ENCODE measurements at places on chromosomes 16 and 17.
A peak's percentile ranks its signal among the peaks of the same experiment; 100 is the strongest.

DNA sequence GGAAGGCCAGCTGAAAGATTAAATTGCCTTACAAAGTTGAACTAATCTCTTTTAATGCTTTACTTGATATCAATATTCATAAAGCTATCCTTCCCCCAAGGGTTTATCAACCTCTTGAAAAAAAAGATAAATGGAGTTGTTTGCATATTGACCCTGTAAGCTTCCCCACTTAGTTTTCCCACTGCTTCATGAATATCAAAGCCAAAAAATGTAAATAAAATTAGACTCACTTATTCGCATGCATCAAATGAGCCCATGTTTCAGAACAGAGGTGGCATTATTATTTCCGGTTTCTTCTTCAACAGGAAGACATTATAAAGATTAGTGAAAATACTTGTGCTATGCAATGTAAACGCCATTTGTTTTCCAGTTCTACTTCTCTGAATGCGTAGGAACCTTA lies 150.7 kb downstream of the CDH11 start:
- DNase-seq = no peak

DNA sequence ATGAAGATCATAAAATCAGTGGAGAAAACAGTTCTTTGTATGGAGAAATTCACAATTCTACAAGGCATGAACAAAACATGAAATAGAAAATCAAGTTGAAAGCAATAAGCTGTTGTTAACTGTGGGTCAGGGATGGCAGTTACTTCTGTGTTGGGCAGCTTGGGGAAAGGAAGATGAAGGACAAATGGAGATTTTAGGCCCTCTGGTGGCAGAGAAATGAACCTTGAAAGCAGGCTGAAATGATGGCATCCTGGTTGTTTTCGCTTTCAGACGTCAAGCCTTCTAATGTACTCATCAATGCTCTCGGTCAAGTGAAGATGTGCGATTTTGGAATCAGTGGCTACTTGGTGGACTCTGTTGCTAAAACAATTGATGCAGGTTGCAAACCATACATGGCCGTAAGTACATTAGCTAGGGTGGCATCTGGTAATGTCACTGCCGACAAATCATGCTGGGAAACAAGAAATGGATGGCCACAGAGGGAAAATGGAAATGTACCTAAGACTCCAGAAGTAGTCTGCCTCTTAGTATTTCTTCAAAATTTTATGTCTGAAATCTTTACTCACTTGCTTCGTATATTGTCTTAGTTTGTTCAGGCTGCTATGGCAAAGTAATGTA lies 108.9 kb downstream of the MAP2K6 start:
- DNase-seq = no peak

GRCh38 chr16:50692999-50693781 lies at the start of gene NOD2:
NOD2 (plus strand) TSS chr16:50693606; CDS start chr16:50699496, 5,890 bp downstream.
- DNase-seq = no peak

GRCh38 chr17:2814481-2815341 lies 18.5 kb downstream of the RAP1GAP2 start:
- DNase-seq = peak; percentile 88

DNA sequence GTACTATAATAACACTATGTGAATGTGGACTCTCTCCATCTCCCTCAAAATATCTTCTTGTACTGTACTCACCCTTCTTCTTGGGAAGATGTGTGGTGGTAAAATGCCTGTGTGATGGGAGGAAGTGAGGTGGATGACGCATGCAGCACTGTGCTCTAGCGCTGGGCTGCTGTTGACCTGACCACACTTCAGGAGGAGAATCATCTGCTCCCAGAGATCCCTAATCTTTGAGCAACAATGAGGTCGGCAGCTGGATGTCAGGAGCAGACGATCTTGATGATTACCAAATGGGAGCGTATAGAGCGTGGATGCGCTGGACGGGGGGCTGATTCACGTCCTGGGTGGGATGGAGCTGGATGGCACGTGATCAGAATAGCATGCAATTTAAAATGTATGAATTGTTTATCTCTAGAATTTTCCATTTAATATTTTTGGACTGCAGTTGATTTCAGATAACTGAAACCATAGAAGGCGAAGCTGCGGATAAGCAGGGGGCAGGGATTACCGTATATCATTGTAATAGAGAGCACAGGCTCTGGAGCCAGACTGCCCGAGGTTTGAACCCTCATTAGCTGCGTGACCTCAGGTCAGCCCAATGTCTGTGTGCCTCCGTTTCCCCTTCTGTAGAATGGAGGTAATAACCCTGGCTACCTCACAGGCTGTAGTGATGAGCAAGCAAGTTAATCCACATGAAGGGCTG lies 23.7 kb upstream of the CYLD start:
- no peak for DNase-seq

- no peak for DNase-seq
Measured at GRCh38 chr16:55471448-55472097, 7.4 kb upstream of the MMP2 start.

- no peak for DNase-seq
Measured at GRCh38 chr17:57856792-57857620, 7.2 kb upstream of the MRPS23 start.

DNA sequence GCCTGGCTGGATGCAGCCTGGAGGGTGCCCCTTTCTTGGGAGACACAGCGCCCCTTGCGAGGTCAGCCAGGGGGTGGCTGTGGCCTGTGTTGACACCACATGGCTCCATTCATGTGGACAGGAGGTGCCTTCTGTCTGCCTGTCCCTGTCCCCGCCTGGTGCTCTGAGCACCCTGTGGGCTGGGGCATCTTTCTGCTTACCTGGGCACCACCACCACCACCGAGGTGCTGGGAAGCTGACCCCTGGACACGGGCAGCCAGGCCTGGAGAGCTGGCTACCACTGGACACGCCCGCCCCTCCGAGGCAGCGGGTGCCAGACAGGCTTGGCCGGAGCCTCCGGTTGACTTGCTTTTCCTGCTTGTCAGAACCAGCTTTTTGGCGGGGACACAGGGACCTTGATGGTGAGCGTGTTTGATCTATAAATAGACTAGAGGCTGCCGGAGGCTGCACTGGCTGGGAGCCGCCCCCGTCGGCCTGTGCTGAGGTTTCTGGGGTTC lies 121.3 kb upstream of the GSE1 start:
- no peak for DNase-seq

DNA sequence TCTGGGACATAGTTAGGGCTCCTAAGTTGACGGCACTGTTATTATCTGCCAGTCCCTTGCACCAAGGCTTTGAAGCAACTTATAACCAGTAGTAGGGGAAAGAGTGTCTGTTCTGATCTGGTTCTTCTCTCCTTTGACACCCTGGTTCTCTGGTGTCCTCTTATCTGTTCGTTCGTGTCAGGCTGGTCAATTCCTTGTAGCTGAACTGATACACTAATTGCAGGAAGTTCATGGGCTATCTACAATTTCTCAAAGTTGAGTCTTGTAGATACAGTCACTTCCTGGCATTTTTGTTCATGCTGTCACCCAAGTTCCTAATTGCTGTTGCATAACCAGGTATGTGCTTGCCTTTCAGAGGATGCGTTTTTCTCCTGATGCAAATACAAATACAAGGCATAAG lies 17.3 kb upstream of the MYO1D start:
- DNase-seq = no peak

DNA sequence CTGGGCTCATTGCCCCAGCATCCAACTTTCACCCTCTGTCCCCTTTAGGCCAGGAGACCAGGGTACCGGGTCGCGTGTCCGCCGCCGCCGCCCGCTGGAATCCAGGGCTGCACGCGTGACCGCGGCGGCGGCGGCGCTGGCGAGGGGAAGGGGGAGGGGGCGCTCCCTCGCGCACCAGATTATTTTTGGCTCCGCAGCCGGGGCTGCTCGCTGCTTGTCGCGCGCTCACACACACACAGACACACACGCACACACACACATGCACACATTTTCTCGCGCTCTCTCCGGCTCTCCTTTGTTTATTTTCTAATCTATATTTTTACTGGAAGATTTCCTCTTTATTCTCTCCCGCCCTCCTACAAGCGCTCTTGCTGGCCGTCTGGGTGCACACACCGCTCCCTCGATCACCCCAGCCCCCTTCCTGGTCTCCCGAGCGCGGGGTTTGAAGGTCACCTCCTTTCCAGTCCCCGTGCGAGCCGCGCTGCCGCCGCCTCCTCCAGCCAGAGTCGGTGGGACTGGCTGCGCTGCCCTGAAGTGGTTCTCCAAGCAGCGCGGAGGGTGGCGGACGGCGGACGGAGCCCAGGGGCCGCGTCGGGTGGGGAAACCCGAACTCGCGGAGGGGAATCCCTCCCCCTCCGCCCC lies 921.4 kb upstream of the EEF2KMT start:
- no peak for DNase-seq

DNA sequence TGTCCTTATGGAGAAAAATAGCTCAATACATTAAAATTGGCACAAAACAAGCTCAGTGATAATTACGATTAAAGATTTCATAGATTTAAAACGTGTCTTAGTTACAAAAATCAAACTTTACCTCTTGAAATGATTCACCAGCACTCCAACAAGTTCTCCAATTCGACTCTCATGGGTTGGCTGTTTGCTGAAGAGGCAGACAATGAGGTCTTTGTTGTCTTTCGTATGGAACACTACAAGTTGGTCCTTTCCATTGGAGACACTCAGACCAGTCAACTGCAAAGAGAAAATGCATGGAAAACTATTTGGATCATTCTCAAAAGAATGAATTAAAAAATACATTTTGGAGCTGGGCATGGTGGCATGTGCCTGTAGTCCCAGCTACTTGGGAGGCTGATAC lies 118.2 kb downstream of the CDK5R1 start:
- no peak for DNase-seq

DNA sequence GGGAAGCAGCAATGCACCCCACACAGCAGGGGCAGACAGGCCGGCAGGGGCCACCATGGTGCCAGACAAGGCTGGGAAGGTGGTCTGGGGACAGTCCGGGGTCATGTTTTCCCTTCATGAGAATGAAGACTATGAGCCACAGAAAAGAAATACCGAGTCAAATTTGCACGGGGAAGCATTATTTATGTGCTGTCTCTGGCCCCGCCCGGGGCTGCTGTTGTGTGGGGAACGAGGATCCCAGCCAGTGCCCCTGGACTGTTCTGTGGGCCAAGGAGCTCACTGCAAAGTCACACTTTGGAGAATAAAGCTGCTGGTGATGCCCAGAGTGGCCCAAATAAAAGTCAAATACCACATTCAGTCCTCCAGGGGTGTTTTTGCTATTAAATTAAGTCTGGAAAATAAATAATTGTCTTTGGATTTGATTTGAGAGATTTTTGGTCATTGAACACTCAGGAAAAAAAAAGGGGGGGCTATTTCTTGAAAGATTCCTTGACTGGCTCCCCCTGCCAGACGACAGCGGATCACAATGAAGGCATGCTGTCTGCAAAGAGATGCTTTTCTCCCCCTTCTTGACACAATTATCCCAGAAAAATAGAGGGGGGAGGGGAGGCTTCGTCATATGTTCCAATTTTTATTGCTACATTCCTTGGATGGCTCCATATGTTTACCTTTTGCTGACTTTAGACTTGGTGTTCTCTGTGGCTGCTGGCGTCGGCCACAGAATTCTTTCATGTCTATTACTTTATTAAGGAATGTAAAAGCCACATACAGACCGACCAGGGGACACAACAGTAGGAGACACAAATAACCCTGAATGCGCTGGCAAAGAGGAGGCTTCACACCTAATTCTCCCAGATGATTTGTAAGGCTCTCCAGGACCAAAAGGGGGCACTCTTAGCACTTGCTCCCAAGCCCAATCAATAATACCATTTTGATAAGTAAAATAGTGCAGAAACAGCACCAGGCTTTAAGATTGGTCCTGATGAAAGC lies 27.1 kb upstream of the ANKFN1 start:
- no peak for DNase-seq

DNA sequence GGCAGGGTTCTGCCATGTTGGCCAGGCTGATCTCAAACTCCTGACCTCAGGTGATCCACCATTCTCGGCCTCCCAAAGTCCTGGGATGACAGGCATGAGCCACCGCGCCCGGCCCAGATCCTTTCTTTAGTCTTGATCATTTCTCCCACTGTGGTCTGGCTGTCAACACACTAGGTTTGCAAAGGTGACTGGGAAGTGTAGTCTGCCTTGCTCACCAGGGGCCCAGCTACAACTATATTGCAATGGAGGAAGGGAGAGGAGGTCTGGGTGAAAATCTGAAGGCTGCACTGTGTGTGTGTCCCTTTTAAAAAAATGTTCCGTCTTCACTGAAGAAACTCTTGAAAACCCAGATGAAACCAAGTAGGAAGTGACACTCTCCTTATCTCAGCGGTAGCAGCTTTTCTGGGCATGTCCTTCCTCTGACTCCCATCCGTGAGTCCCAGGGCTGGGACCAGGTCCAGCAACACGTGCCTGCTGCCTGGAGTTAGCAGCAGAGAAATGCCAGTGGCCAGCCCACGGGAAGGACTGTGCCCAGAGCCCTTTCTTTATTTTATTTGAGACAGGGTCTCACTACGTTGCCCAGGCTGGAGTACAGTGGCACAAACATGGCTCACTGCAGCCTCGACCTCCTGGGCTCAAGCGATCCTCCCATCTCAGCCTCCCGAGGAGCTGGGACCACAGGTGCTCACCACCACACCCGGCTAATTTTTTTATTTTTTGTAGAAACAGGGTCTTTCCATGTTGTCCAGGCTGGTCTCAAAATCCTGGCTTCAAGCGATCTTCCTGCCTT lies 17.8 kb upstream of the KIF19 start:
- DNase-seq = no peak

DNA sequence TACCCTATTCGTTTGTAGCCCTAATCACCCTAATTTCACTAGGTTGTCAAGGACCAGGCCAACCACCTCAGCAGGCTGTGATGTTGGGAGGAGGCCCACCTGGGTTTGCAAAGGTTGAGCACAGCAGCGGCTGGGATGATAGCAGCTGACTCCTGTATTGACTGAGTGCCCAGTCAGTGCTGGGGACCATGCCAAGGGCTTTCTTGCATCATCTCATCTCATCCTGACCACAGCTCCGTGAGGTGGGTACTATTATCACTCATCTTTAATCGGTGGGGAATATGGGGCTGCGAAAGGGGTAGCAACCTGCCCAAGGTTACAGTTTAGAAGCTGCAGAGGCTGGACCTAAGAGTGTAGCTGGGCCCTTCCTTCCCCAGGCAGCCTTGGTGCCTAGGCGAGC lies 11.7 kb downstream of the ATPAF2 start:
- DNase-seq = no peak

DNA sequence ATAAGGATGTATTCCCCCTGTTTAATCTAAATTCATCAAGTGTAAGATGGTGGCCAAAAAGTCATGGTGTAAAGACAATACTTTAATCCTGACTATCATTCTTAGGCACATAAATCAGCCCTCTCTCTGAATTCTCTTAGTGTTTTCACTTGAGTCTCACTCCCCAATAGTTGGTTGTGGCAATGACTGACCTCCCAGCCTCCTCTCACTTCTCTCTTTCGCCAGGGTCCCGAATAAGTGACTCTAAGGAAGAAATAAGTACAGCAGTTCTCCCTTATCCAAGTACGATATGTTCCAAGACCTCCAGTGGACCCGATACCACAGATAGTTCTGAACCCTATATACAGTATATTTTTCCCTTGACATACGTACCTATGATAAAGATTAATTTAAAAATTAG lies 335.3 kb downstream of the MAF start:
- DNase-seq = no peak

DNA sequence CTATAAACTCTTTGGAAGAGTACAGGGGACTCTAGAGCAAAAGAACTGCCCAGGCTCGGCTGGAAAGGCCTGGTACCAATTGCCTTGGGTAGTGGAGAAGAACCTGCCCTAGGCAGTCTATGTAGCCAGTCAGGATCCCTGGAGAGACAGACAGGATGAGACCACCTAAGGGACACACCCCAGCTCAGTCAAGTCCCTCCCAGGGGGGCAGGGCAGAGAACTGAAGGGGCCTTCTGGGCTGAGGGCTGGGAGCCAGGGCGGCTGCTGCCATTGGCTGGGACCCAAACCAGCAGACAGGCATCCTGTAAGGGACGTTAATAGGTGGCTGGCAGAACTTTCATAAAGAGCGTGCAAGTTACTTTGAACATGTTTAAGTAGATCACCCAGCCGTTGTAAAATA lies 12.8 kb upstream of the SLC38A8 start:
- no peak for DNase-seq

GRCh38 chr17:57535249-57535966 lies 209.7 kb downstream of the CCDC182 start:
- no peak for DNase-seq
